ENCODE measurements at places on chromosomes 13 and 19.

DNA sequence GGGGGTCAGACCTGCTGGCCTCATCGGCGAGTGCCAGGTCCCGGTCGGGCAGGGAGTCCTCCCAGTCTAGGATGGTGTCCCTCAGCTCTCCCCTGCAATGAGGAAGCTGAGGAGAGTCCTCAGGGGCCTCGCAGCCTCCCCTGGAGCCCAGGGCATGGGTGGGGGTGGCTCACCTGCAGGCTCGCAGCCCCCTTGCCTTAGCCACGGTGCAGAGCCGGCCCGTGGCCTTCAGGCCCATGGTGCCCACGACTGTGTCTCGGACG lies 6.8 kb downstream of the SIRT6 start:
- no peak for DNase-seq

DNA sequence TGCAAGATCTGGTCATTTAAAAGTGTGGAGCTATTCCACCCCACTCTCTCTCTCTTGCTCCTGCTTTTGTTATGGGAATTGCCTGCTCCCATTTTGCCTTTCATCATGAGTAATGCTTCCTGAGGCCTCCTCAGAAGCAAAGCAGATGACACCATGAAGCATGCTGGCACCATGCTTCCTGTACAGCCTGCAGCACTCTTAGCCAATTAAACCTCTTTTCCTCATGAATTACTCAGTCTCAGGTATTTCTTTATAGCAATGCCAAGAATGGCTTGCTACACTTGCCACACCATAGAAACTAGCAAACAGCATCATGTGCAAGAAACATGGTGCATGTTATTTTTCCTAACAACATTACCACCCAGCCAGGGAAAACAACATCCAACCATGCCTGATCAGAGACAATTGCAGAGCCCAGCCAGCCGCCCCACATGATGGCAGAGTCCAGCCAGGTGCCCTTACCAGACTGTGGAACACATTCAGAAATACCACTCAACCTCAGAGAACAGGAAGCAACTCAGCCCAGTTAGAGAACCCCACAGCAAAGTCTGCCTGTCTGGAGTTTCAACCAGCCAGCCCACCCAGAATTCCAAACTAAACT lies 36.9 kb downstream of the SYDE1 start:
- peak; percentile 32 for DNase-seq

GRCh38 chr13:95235974-95236373 lies 65.3 kb downstream of the ABCC4 start:
- DNase-seq: no peak

- DNase-seq: peak; percentile 86
Measured at GRCh38 chr13:106063591-106064313, 471.7 kb downstream of the EFNB2 start.

DNA sequence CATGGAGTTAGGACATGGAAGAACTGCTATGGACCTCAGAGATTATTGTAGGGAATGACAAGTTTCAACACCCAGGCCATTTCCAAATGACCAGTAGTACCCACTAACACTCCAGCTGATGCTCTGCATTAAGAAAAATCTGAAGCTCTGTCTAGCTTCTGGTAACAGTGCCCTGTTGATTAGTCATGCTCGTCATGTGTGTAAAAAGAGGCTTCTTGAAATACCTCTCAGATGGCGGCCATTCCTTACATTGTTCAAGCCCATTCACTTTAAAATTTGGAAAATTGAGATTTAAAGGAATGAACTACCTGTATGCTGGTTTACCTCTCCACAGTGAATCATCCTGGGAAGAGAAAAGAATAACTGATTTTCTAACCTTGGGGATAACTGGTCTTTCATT lies 527.9 kb upstream of the ARGLU1 start:
- DNase-seq: no peak

GRCh38 chr19:33587150-33587549 lies 34.6 kb upstream of the CHST8 start:
- no peak for DNase-seq

GRCh38 chr13:31320946-31321345 lies 121.2 kb downstream of the B3GLCT start:
- no peak for DNase-seq

- DNase-seq: peak; percentile 46
Measured at GRCh38 chr13:105655046-105655445, 880.4 kb downstream of the EFNB2 start.

- no peak for DNase-seq
Measured at GRCh38 chr13:54232700-54233099, 1204.1 kb downstream of the OLFM4 start.

- peak; percentile 59 for DNase-seq
Measured at GRCh38 chr13:113209336-113209758, at the start of gene CUL4A. CUL4A (plus strand) TSS chr13:113209613; CDS start chr13:113209628, 15 bp downstream.

DNA sequence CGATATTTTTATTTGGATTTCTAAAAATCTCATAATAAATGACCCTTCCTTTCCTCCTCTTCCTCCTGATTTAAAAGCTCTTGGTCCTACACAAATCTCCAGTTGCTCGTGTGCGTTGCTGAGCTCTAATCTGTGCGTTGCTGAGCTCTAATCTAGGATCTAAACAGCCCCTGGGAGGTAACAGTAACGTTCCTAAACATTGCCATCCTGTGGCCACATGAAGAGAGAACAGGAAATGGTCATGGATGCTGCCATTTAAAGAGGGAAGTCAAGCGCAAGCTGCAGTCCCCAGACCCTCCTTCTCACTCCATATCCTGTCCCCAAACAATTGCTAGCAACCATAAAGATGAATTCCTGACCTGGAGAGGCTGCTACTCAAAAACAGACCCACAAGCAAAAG lies 170.8 kb downstream of the NUFIP1 start:
- peak; percentile 33 for DNase-seq

DNA sequence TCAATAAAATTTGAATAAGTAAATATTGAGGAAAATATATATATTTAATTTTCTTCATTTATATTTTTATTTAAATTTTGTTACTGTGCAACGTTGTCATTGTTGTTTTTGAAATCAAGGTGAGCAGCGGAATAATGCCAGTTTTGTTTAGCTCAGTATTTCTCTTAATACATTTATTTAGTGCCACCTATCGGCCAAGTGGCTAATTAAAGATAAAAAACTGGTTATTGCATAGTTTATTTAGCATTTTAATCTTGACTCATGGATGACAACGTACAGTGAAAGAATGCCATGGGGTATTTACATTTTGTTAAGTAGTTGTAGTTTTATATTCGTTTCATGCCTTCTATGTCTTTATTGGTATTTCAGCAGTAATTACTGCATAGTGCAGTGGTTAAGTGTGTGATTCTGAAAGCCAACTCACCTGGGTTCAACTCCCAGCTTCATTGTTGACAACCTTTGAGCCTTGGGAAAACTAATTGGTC lies 265.9 kb downstream of the MYO16 start:
- DNase-seq: peak; percentile 71

GRCh38 chr19:49539192-49539952 lies 11.6 kb downstream of the RCN3 start:
- no peak for DNase-seq

DNA sequence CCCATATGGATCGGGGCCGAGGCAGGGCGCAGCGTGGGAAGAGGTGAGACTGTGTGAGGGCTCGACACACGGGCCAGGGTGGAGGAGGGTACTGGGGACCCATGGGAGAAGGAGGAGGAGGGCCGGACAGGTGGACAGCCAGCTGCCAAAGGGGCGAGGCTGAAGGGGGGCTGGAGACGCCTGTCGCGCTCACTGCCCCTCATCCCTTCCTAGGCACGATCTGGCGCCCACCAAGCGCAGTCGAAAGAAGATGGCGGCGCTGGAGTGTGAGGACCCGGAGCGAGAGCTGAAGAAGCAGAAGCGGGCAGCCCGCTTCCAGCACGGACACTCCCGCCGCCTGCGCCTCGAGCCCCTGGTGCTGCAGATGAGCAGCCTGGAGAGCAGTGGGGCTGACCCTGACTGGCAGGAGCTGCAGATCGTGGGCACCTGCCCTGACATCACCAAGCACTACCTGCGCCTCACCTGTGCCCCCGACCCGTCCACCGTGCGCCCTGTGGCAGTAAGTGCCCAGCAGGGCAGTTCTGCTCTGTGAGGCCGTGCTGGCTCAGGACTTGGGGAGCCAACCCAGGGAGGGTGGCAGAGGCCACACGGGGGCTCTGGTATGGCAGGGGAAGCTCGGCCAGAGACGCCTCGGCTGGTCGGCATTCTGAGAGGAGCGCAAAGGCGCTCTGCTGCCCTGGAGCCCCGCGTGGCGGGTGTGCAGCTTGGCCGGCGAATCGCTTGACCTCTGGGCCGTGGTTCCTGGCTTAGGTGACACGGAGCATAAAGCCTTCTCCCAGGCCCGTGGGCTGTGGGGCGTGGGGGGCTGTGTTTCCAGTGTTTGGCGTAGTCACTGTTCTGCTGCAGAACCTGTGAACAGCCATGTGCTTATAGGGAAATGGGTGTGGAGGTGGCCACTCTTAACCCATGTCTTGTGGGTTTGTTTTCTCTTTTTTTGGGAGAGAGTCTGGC lies 6.9 kb downstream of the LENG9 start:
- no peak for DNase-seq

DNA sequence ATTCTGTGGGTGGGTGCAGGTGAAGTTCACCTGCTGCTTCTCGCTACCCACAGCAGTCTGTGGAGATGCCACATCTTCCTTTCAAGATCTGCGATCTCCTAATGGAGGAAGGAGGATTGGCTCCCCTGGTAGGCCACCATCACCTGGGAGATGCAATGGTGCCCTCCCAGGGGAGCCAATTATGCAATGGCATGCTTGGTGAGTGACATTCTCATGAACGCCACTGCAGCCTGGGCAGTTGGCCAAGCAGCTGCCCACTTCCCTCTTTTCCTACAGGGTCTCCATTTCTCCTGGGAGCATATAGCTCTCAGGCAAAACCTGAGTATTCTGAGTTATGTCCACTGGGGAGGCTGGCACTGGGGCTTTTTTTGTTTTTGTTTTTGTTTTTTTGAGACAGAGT lies 83.5 kb upstream of the KCTD15 start:
- DNase-seq: no peak

- no peak for DNase-seq
Measured at GRCh38 chr19:16088351-16089009, 12.2 kb downstream of the TPM4 start.

DNA sequence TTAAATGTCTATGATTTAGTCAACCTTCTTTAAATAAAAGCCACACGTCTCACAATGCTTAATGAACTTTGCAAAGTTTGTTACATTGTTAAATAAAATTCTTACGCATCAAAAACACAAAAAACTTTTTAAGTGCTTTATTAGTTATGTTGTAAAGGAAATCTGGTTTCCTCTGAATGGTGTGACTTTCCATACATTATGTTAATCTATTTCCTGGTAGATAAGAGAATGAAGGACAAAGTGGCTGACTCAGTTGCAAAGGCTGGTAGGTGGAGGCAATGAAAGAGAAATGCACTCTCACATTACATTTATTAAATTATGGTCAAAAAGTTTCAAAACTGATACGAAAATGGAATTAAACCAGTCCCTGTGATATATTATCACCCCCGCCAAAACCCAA lies 15.9 kb downstream of the KLF12 start:
- no peak for DNase-seq

GRCh38 chr13:46387064-46387851 lies at the start of gene RUBCNL:
RUBCNL (minus strand) TSS chr13:46387252; CDS start chr13:46372475, 14,777 bp downstream.
- peak; percentile 64 for DNase-seq

DNA sequence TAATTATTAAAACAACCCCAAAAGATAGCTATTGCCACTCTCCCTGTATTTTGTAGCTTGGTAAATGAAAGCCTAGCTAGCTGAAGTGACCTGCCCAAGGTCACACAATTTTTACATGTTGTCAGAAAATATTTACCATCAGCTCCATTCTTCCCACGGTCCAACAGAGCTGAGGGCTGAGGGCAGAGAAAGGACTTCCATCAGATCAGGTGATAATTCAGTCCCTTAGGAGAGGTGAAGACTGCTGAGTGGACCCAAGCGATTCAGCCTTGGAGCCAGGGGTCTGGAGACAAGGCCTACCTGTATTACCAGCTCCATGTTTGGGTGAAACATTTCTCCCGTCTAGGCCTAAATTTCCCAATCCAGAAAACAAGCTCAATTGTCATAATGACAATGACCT lies 149.5 kb upstream of the TSHZ3 start:
- DNase-seq: no peak

DNA sequence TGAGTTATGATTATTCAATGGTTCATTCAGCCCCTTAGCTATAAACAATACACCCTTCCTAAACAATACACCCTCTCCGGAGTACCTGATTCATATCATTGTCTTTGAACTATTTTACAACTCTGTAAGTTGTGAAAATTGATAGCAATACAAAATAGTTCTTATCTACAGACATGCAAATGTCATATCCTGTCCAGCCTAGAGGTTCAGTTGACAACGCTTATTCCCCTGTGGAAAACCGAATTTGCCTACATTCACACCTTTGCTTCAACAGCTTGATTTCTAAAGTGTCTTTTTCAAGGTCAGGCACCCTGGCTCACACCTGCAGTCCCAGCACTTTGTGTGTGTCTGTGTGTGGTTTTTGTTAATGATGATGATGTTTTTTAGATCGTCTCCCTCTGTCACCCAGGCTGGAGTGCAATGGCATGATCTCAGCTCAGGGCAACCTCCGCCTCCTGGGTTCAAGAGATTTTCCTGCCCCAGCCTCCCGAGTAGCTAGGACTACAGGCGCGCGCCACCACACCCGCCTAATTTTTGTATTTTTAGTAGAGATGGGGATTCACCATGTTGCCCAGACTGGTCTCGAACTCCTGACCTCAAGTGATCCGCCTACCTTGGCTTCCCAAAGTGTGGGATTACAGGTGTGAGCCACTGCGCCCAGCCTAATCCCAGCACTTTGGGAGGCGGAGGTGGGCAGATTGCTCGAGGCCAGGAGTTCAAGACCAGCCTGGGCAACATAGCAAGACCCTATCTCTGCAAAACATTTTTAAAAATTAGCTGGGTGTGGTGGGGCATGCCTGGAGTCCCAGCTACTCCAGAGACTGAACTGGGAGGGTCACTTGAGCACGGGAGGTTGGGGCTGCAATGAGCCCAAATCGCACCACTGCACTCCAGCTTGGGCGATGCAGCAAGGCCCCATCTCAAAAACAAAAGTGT lies 9.6 kb downstream of the C19orf53 start:
- DNase-seq: no peak

DNA sequence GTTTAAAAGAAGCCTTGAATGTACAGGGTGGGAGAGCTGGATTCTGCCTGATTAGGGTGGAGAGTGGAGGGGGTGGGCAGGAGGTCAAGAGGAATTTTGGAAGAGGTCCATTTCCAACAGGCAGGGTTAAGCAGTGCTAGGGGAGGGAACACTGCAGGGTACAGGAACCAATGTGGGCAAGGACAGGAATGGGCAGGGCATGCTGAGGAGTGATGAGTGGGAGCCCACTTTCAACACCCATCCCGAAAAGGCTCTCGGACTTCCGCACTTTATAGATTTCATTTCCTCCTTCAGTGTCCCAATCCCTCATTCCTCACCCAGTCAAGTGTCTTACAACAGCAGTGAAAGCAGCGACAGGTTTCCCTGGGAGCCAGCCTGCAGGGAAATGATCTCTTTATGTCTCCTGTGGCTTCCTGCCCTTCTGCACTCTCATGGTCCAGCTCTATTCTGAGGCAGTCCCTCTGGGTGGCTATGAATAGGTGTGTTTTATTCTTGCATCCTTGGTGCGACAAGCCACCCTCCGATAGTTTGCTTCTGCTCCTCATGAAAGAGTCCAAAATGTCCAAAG lies 50.5 kb upstream of the ZNF507 start:
- no peak for DNase-seq

- DNase-seq: no peak
Measured at GRCh38 chr19:30209617-30210600, 162.3 kb upstream of the ZNF536 start.

Data from fibroblast of mammary gland (primary cell).